ENCODE measurements at places on chromosomes 11 and 22.
A peak's percentile ranks its signal among the peaks of the same experiment; 100 is the strongest.

DNA sequence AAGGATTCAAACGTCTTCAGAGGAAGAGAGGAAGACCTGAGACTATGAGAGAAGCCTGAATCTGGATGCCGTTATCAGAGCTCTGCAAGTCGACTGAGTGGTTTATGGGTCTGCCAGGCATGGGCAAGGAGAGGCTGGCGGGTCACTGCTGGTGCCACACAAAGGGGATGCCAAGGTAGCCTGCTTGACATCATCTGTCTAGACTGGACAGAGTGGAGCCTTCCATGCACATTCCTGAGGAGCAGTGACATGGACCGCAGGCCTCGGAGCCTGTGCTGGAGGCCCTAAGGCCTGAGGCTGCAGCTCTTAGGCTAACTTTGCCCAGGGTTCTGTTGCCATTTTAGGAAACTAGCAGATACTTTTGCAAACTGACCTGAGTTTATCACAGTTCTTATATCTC is 127.4 kb downstream of the WT1 start:
- no peak for DNase-seq

DNA sequence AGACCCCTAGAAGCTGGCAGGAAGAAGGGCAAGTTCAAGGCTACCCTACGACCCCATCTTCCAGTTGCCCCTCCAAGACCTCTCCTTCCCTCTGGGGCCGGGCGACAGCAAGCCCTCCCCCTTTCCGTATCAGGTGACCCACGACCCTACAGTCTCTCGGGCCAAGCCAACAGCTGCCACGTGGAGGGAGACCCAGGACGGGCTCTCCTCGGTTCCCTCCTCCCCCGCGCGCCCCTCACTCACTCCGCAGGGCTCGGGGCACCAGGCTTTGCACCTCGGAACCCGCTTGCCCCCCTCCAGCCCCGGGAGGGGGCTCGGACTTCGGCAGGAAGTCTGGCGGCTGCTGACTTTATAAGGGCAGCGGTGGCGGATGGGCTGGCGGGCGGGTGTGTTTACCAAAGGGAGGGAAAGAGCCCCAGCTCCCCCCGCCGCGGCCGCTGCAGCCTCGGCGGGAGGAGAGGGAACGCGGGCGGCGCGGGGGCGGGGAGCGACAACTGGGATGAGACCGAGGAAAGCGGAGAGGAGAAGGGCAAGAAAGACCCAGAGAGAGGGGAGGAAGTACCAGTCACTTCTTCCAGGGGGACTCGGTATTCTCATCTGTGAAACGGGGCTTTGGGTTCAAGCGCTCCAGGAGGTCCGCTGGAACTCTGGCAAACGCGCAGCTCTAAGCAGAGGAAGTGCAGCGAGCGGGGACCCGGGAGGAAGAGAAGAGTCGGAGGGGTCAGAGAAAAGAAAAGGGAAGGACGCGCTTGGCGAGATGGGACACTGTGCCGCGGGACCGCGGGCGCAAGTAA is 767 bp downstream of the SLC43A1 start:
- peak; percentile 54 for DNase-seq

DNA sequence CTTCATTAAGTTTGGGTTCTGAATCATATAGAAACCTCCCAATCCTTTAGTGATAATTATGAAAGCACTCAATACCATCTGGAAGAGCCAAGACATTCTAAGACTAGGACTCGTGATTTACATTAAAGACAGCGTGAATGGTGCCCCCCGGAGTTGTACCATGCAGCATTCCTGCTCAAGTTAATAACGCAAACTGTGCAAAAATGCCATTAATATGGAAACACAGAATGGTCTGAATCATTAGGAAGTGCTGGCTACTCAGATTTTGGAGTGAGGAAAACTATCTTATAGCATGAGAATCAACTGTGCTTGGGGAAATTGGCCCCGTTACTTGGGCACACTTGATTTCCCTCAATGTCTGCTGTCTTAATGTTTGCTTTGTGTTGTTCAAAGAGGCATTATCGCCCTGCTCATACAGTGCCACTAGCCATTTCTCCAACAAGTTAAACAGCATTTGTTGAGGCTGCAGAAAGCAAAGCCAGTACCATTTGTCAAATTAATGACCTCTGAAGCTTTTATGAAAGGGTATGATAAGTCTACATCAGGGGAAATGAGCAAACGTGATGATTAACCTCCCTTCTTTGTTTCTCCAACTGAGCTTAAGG is 18.5 kb upstream of the TPH1 start:
- DNase-seq = no peak

DNA sequence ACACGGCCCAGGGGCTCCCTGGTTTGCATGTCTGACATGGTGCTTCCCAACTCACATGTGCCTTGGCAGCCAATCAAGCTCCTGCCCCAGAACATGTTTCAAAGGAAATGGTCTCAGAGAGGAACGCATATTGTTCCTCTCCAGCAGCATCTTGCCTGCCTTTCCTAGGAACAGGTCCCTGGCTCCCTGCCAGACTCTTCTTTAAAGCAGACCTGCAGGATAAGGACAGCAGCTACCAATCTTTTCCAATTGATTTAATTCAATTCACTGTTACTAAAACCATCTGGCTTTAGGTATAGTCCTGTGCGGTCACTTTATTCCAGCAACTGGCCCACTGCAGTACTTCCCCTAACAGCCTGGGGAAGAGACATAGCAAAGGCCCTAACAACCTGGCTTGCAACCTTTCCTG is 79.9 kb downstream of the AMBRA1 start:
- no peak for DNase-seq

GRCh38 chr22:45615364-45615763 is 56.3 kb upstream of the ATXN10 start:
- no peak for DNase-seq

DNA sequence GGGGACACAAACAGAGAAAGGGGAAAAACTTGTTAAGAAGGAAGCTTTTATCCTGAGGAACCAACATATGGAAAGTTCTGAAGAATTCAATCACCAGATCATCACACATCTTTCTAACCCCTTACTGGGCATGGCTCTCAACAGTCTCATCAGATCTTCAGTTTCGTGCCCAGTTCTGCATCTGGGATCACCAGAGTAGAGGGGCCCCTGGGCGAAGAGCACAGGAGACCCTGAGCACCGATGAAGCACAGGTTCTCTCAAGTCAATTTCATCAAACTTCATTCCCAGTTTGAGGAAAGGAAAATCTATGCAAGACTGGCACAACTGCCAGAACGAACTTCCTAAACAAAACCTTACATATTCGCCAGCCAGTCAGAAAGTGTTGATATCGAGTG is 8.5 kb upstream of the PYGM start:
- DNase-seq = no peak

DNA sequence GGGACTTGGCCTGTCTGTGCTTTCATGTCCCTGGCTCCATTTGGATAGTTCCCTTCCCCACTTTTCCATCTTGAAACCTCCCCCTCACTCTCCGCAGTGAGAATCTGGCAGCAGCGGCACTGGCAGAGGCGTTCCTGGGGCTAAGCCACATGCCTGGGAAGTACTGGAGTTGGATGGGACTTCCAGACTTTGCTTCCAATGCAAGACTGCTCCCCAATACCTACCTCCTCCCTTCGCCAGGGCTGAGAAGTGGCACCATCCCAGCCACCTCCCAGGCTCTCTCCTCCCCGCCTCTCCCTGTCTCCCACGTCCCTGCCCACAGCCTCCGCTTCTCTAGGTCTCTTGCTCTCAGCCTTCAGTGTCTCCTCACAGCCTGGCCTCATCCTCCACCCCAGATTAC is 16.6 kb downstream of the TST start:
- DNase-seq = no peak

- DNase-seq = no peak
Observed at GRCh38 chr22:33409079-33409478, 350.9 kb upstream of the SYN3 start.

DNA sequence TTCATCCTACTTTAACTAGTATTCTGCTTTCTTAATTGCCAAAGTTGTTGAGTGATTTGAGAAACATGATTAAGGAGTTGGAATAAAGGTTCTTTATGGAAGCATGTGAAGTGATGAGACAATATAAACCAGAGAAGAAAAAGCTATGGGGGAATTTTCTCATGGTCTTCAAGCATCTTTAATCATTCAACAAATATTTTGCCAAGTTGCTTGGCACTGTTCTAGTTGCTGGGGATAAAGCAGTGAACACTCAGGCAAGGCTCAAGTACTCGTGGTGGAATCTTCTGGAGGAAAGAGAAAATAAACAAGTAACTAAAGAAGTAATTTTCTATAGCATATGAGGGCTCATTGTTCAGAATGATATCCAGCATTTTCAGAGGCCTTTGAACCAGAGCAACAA is 9.2 kb upstream of the PIWIL4 start:
- no peak for DNase-seq

- DNase-seq = no peak
Observed at GRCh38 chr11:1558775-1559110, 13.3 kb downstream of the DUSP8 start.

GRCh38 chr11:97974798-97975498 is 1045.8 kb upstream of the CNTN5 start:
- DNase-seq = no peak

DNA sequence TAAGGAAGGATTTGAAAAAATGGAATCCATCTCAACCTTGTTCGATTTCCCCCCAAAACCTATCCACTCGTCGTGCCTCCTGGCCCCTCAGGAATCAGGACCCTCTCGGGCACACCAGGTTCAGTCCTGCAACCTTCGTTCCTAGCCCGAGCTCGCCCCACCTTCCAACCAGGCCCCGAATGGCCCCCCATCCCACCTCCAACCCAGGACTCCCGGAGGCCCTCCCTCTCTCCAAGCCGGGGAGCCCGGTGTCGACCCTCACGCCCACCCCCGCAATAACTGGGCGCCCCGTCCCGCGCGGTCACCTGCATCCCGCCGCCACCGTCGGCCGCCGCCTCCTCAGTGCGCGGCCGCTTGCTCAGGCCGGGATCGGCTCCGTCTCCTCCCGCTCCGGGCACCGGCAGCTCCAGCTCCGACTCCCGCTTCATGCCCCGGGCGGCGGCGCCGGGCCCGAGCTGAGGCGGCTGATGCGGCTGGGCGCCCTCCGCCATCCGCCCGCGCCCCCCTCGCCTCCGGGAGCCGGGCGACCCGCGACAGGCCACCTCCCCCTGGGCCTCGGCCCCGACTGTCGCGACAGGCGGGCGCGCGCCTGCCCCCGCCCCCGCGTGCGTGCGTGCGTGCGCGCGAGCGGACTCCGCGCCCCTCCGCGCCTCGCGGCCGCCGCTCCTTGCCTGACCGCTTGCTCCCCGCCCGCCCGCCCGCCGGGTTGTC is 534 bp downstream of the RBFOX2 start:
- DNase-seq = peak; percentile 16

- no peak for DNase-seq
Observed at GRCh38 chr22:19659805-19660345, 54.4 kb upstream of the SEPTIN5 start.

- DNase-seq = peak; percentile 44
Observed at GRCh38 chr11:129279326-129280026, 87.4 kb upstream of the ARHGAP32 start.

- no peak for DNase-seq
Observed at GRCh38 chr22:49765091-49765771, 62.4 kb downstream of the BRD1 start.

GRCh38 chr11:14102766-14103165 is 140.2 kb downstream of the SPON1 start:
- DNase-seq = no peak

- DNase-seq = no peak
Observed at GRCh38 chr11:99098258-99098657, 77.5 kb downstream of the CNTN5 start.

DNA sequence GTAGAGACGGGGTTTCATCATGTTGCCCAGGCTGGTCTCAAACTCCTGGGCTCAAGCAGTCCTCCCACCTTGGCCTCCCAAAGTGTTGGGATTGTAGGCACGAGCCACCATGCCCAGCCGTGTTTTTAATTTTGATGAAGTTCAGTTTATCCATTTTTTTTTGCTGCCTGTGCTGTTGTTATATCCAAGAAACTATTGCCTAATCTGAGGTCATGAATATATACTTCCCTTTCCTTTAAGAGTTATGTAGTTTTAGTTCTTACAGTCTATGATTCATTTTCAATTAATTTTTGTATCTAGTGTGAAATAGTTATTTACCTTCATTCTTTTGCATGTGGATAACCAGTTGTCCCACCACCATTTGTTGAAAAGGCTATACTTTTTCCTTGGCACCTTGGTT is 50.3 kb upstream of the SORL1-AS1 start:
- peak; percentile 74 for DNase-seq

DNA sequence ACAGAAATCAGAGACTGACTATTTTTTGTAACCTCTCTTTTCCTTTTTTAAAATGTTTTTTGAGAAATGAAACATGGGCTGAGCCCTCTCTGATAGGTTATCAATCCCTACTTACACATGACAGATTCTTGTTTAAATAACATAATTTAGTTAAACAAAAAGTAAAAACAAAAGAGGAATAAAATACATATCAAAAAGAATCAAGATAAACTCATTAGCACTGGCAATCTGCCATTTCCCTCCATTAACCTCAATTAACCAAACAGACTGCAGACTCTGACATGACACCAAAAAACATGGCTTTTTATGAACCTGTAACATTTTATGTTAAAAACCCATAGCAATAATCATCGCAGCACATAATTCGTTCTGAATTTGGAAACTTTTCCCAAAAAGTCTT is 284.4 kb upstream of the MTNR1B start:
- DNase-seq = no peak

DNA sequence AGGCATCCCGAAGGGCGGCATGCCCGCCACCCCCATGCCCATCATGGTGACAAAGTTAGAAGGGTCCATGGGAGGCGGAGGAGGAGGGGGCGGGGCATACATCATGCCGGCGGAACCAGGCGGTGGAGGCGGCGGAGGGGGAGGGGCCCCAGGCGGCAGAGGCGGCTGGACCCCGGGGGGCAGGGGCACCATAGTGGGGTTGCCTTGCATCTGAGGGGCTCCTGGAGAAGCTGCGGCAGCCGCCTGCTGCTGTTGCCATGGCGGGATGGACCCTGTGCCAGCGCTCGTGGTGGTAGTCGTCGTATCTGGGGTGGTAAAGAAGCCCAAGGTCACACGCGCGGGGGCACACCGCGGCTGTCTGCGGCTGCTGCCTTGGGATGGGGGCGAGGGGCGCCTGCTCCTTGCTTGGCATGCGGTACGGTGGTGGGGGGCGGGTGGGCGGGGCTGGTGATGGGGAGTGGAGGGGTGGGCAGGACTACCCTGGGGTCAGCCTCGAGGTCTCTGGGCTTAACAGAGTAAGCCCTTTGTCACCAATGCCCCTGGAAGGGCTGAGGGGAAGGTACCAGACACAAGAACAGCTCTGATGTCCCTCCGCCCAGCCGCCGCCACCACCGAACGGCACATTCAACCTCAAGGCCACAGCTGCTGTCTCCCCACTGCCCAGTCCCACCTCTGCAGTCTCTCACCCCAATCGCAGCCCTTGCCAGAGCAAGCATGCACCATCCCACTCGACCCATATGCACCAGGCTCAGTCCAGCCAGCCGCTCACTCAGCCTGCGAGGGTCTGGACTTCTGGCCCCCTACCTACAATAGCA is 6.3 kb upstream of the PYGM start:
- no peak for DNase-seq

Data from AML-193 (cell line).